NCI-H1436 (cell line): ENCODE measurements at places on chromosomes 13 and 19.

DNA sequence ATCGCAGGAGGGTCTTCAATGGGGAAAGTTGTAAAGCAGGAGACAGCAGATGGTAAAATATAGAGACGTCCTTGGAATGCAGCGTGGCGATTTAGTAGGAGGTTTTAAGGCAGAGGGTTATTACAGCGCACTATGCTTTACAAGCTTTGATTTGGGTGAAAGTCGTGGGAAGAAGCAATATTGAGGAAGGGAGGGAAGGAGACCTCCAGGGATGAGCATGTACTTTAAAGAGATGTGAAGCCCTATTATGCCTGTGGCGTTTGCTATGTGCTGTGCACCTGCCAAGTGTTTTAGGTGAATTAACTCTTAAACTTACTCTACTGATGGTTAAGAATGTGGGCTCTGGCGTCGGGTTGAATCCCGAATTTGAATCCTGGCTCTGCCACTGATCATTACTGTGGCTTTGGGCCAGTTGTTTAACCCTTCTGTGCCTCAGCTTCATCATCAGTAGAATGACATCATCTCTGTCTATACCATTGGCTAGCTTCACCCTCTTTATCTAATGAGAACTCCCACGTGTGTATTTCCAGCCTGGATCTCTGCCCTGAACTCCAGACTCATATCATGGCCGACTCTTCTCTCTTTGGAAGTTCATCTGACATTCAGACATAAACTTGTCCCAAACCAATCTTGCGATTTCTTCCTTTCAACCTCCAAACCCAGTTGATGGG lies 583 bp downstream of the CCDC61 start:
- DNase-seq: no peak

- no peak for DNase-seq
These were observed 67.1 kb upstream of the HTR2A start for GRCh38 chr13:46963904-46964303.

DNA sequence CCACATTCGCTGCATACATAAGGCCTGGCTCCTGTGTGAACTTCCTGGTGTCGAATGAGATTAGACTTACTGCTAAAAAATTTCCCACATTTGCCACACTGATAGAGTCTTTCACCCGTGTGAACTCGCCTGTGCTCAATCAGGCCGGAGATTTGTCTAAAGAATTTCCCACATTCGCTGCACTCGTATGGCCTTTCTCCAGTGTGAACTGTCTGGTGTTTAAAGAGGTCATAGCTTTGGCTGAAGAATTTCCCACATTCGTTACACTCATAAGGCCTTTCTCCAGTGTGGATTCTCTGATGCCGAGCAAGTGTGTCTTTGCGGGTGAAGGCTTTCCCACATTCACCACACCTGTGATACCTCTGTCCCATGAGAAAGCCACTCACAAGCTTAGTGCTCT lies 6.5 kb downstream of the ZNF671 start:
- no peak for DNase-seq

GRCh38 chr13:33994198-33994597 lies 176.2 kb downstream of the RFC3 start:
- DNase-seq: no peak

GRCh38 chr13:24505256-24505655 lies 7.3 kb downstream of the PARP4 start:
- DNase-seq: no peak

DNA sequence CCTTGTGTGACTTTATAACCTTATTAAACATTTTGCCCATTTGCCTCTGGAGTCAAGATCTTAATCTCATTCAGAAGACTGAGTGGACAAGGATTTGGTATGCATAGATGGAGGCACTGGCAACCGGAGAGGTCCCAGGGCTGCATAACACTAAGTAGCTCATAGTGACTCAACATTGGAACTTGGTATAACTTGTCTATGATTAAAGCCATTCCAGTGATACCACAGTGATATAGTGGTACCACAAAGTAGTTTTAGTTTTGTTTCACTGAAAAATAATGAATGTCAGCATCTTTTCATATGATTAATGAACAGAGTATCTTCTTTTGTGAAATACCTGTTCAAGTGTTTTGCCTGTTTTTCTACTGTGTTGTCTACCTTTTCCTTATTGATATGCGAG lies 26.4 kb downstream of the CDK8 start:
- no peak for DNase-seq

DNA sequence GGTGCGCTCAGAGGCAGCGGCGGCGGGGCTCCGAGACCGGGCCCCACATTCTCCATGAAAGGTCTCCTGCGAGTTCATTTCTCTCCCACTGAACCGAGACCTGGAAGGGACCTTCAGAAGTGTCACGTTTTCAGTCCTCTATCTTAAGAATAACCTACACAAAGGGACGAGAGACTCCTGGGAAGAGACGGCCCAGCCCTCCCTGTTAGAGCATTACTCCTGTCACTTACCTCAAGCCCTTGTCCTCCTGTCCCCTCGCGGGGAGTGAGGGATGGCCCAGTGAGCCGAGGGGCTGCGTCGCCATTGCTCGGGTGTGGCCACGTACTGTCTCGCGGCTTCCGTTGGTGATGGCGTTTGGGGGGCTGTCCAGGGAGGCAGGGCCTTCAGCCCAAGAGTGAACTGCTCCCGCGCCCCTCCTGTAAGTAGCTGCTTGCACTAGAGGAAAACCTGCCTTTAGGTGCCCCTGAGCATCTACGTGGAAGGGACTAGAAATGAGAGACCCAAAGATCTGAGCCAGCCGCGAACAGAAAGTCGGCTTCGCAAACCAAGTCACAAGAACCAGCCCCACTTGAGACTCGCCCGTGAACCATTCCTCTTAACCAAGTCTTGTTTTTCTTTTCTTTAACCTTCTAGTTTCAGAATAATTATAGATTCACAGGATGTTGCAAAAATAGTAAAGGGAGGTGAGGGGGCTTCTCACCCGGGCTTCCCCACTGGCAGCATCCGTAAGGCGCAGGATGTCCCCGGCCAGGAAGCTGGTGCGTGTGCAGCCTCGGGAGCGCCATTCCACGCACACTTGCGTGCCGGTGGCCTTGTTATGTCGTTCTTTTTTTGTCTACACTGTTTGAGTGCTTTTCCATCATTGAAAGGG lies 21.1 kb upstream of the NDUFS7 start:
- DNase-seq: no peak

GRCh38 chr19:58261968-58262921 lies 16.5 kb upstream of the ZNF8 start:
- no peak for DNase-seq

GRCh38 chr13:33911521-33911920 lies 93.6 kb downstream of the RFC3 start:
- DNase-seq: no peak

GRCh38 chr13:99347335-99347878 lies 40.2 kb upstream of the GPR183 start:
- DNase-seq: no peak

DNA sequence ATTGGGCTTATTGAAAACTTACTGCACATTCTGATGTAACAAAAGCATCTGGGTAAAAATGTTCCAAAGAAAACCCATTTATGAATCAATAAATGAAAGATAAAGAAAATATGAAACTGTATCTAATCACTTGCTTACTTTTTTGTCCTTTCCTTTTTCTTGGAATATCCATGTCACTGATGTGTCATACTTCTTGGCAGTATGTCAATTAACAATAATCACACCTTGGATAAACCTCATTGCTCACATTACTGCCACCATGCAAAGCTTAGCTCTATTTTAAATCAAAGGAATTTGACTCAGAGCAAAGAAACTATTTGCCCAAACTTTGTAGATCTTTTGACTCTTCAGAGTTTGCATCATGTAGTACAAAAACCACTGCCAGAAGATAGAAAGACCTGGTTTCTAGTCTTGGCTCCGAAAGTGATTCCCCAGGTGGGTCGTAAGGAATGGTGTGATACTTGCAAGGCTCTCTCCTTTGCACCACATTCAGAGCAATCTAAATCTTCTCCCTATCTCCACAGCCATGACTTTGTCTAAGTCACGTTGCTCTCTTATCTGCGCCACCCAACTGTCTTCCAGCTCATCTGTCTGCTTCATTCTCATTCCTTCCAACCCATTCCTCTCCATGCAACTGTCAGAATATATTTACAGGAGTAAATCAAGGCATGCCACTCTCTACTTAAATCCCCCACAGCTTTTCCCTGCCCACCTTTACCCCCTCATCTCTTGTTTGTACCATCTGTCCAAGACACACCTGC lies 311.9 kb downstream of the COG6 start:
- no peak for DNase-seq

- DNase-seq: no peak
These were observed 1435.2 kb upstream of the PRR20A start for GRCh38 chr13:55705526-55705925.

GRCh38 chr19:54434873-54435214 lies 14.2 kb upstream of the LENG8 start:
- no peak for DNase-seq

GRCh38 chr13:27808851-27809550 lies 16.7 kb downstream of the GSX1 start:
- DNase-seq: no peak

- DNase-seq: no peak
These were observed 12.1 kb downstream of the ZBTB7A start for GRCh38 chr19:4054441-4055208.

- no peak for DNase-seq
These were observed 11.2 kb upstream of the CEACAM19 start for GRCh38 chr19:44660081-44660480.

- DNase-seq: no peak
These were observed 44.7 kb upstream of the USP29 start for GRCh38 chr19:57075125-57075524.

GRCh38 chr13:27728271-27728670 lies 64.0 kb upstream of the GSX1 start:
- DNase-seq: no peak

GRCh38 chr19:48492925-48493717 lies 18.5 kb downstream of the LMTK3 start:
- peak; percentile 100 for DNase-seq

- DNase-seq: no peak
These were observed 281.3 kb downstream of the KLF5 start for GRCh38 chr13:73340069-73340468.

DNA sequence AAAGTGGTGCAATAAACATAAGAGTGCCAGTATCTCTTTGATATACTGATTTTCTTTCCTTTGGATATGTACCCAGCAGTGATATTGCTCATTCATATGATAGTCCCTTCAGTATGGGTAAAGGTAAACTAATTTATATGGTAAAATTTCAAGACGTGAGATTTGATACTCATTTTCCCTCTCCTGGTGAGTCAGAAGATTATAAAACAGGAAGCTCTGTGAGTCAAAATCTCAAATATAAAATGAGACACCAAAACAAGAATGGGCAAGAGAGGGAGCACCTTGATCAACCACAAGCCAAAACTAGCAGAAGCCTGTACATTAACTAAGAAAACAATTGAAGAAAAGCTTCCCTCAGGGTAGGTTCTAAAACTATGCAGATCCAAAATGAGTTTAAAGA lies 216.3 kb downstream of the SLITRK6 start:
- DNase-seq: no peak

GRCh38 chr13:31159306-31159705 lies 2.4 kb downstream of the HSPH1 start:
- DNase-seq: no peak

GRCh38 chr13:39410096-39410901 lies 192.7 kb downstream of the LHFPL6 start:
- DNase-seq: no peak

DNA sequence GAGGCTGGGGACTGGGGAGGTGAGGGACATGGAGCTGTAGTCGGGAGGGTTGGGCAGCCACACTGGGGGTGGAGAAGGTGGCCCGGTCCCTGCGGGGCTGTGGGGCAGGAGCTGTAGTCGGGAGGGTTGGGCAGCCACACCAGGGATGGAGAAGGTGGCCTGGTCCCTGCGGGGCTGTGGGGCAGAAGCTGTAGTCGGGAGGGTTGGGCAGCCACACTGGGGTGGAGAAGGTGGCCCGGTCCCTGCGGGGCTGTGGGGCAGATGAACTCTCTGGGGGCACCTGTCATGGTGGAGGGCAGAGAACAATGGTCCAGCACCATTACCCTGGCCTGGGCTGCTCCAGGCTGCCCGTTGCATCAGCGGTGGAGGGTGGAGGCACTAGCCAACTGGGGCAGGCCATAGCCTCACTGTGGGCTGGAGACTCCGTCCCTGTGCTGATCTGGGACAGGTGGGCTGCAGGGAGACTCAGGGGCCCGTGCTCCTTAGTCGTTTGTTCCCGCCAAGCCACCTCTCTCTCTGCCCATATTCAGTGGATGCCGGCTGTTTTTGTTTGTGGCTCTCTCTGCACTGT lies 51.4 kb downstream of the ATP11A start:
- no peak for DNase-seq

- no peak for DNase-seq
These were observed 22.5 kb downstream of the LGALS16 start for GRCh38 chr19:39677961-39678889.

GRCh38 chr13:31046711-31047279 lies 114.3 kb downstream of the TEX26 start:
- DNase-seq: peak; percentile 71

DNA sequence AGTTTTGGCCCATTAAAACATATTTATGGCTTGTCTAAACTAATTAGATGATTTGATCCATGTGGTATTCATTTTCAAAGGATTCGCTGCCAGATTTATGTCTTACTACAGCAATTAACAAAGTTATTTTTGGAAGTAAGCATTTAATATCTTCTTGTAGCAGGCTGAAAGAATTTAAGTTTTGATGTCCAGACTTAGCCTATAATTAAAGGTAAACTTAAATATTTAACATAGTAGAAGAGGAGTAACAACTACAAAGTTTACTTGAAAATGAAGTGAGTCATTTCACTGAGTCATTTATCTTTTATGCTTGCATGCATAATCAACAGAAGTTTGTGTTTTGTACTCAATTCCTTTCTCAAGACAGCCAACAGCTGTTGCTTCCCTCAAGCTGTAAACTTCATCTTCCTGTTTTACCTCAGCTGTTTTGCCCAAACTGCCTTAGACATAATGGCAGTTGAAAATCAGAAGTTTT lies 58.1 kb downstream of the EDNRB start:
- no peak for DNase-seq

GRCh38 chr19:45283443-45284033 lies 32.5 kb downstream of the MARK4 start:
- DNase-seq: no peak

DNA sequence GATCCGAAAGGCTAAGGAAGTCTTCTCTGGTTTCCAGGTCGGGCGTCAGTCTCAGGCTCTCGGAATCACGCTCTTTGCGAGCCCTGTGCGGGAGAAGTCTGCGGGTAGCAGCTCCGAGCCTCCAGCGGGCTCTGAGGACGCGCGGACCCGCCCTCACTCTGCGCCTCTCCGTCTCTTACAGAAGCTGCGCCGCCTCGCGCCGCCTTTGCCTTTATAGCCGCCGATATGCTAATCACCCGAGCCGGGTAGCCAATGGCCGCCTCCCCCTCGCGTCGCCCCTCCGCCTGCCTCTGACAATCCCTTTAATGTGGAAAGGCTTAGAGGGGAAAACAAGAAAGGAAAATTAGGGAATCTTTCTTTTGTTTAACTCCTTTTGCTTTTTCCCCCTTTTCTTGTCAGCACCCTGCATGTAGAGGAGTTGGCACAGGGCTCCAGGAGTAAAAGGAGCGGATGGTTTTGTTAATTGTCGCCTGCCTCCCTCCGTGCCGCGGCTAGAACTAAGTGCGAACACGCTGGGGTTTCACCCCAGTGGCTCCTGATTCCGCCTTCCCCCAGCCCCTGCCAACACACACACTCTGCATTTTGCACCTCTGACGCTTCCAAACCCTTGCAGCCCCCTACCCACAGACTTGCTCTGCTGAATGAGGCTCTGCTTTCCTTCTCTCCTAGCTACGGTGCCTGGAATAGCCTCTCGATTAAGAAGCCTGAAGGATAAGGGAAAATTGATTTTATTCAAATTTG lies at the start of gene PCDH8:
Gene PCDH8, minus strand, starts transcription at position 186 of the 741 bp plus-strand sequence. CDS start 204 bp downstream, outside the sequence.
- peak; percentile 72 for DNase-seq
